COR-L47 (cell line): ENCODE measurements at places on chromosomes 4 and X.

- no peak for DNase-seq
These were observed 36.0 kb downstream of the INTU start for GRCh38 chr4:127668770-127669169.

GRCh38 chrX:27751976-27752375 lies 55.8 kb upstream of the MAGEB10 start:
- no peak for DNase-seq

- DNase-seq, result no peak
These were observed 3.1 kb upstream of the SLC6A8 start for GRCh38 chrX:153684467-153685155.

- no peak for DNase-seq
These were observed 23.5 kb upstream of the CXCL13 start for GRCh38 chr4:77582156-77582555.

DNA sequence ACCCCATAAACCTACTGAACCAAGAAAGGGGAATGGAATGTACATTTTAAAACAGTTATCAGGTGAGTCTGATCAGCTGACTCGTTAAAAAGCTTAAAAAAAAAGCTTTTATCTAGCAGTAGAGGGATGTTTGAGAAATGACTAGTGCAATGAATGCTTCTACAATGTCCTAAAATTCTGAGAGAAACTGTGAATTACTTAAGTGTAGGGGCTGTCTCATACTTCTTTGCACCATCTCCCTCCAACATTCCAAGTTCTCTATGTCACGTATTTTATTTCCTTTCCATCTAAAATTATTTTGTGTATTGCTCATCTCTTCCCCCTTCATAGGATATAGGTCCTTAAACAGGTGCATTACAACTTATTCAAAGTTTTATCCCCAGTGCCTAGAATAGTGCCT lies 11.9 kb upstream of the AREG start:
- DNase-seq, result no peak

GRCh38 chrX:119537487-119537886 lies 27.7 kb downstream of the STEEP1 start:
- DNase-seq, result no peak

DNA sequence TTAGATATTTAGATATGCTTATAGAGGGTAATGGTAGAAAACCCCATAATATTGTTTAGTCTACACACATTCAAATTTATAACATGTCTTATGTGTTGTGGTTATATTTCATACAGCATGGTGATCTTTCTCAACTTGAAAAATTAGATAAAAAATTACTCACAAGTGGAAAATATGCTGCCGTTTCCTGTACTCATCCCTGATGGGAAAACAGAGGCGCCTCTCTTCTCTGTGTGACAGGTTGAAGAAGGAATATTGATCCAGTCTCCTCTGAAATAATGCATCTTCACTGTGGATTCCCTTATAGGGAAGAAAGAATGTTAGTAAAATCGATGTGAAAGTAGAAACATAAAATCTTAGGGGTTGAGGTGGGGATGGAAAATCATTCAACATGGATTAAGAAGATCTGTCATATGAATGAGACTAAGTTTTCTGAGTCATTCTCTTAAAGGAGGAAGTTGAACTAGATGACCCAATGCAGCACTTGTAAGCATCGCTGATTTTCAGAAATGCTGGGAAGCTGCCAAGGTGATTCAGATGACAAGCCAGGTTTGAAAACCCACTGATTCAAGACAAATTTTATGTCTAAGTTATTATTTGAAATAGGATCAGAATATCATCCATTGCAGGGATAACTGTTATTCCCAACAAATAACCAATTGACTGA lies 70.7 kb downstream of the ANKRD50 start:
- no peak for DNase-seq

- no peak for DNase-seq
These were observed 6.7 kb downstream of the TMPRSS11D start for GRCh38 chr4:67877086-67877485.

DNA sequence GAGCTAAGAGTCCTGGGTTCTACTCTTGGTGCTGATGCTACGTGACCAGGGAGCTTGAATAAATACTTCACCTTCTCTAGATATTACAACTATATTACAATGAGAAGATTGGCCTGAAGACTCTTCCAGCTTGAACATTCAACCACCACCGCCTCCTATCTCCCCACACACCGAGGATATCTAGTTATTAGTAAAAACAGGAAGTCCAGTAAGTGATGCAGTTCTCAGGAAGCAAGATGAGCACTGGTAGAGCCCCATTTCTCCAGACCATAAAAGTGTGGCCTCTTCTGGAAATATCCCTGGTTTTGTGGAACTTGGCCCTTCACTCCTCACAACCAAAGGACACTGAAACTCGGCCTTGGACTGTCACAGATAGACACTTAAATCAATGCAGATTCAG lies 18.5 kb downstream of the PJA1 start:
- no peak for DNase-seq

GRCh38 chrX:6446582-6446981 lies 88.3 kb downstream of the VCX3A start:
- DNase-seq, result no peak

- no peak for DNase-seq
These were observed 18.7 kb downstream of the SASH3 start for GRCh38 chrX:129798456-129798855.

GRCh38 chrX:45070116-45071007 lies 130.3 kb downstream of the DIPK2B start:
- no peak for DNase-seq
